HFFc6 (cell line): ENCODE measurements at places on chromosomes 2 and 18.

DNA sequence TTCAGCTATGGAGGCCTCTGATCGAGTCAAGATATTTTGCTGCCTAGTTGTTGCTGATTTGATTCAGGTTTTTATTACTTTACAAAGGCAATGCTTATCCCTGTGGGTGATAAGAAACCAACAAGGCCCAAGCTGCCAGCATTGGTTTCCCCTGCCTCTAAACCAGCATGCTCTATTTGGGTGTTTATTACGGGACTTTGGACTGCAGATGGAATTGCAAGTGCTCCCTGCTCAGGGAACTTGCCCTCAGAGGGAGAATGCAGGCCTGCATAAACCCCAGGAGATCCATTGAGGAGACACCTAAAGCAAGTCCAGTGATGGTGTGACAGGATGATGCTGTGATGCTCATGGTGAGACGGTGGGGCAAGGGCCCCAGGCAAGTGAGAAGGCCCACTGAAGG is 172.1 kb downstream of the VAPA start:
- no peak for DNase-seq

DNA sequence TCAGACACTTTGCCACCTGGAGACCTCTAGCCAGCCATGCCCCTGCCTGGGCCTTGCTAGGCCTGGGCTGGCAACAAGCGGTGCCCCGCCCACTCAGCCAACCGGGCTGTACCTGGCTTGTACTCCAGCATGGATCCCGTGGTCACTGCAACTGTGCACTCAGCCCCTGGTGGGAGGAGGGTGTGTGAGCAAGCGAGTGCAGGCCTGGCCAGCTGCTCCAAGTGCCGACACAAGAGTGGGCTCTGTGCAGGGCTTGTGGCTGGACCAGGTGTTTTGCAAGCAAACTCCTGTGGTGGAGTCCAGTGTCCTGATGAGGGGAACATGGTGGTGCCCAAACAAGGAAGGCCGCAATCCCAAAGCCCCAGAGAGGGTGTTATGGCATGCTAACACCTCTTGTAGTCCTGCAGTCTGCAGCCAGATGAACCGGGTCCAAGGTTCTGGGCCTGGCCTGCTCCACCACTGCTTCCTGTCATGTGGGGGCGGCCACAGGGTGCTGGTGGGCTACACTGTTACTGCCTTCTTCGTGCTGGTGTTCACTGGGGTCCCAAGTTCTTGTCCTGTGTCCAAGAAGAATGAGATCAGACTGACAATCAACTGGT is 60.1 kb upstream of the CD28 start:
- DNase-seq, result no peak

- no peak for DNase-seq
Observed at GRCh38 chr2:226600184-226600583, 199.4 kb downstream of the IRS1 start.

- no peak for DNase-seq
Observed at GRCh38 chr2:1863386-1863785, 119.1 kb upstream of the PXDN start.

- DNase-seq, result no peak
Observed at GRCh38 chr2:12212841-12213597, 466.6 kb downstream of the LPIN1 start.

DNA sequence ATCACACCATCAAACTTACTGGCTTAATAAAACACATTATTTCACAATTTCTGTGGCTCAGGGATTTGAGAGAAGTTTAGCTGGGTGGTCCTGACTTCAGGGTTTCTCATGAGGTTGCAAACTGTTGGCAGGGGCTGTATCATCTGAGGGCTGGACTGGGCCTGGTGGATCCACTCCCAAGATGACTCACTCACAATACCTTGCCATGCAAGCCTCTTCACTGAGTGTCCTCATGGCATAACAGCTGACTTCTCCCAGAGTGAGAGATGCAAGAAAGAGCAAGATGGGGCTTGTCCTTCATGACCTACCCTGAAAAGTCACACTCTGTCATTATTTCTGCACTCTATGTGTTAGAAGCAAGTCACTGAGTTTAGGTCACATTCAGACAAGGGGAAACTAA is 73.8 kb downstream of the AQP4 start:
- DNase-seq, result no peak

DNA sequence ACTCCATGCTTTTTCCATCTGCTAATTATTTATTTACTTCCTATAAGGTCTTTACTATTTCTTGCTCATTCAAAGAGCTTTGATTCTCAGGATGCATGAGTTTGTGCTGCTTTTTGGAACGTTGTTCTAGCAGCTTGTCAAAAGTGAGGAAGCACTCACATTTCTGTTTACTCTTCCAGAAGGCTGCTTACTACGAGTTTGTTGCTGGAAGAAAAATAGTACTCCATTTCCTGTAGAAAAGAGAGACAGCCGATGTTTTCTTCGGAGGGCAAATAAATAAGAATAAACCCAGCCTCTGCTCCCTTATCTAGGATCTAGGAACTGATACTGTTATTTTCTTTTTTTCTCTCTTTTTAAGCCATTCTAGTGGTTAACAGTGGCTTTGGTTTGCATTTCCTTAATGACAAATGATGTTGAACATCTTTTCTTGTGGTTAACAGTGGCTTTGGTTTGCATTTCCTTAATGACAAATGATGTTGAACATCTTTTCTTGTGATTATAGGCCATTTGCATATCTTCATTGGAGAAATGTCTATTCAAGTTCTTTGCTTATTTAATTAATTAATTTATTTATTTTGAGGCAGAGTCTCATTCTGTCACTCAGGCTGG is 20.5 kb downstream of the CYP27A1 start:
- no peak for DNase-seq

- peak; percentile 53 for DNase-seq
Observed at GRCh38 chr2:100731535-100731981, 88.4 kb upstream of the NPAS2 start.

GRCh38 chr2:64617631-64618151 is 36.0 kb downstream of the SERTAD2 start:
- DNase-seq, result no peak

- DNase-seq, result no peak
Observed at GRCh38 chr2:12277241-12278034, 439.3 kb upstream of the TRIB2 start.

DNA sequence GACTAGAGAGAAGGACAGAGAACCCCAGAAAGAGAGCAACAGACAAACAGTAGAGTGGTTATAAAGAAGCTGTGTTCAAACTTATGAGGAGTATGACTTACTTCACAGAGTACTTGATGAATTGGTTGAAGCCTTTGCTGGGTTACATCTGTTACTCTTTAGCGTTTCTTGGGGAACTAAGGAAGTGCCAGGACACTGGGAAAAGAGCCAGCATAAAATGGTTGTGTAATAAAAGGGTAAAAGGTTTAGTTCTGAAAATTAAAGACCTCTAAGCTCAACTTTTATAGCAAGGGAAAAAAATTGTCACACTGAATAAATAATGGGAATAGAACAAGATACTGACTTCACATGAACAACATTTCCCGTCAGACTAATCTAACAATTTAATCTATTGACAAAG is 17.0 kb upstream of the STAT4 start:
- DNase-seq, result peak; percentile 76

DNA sequence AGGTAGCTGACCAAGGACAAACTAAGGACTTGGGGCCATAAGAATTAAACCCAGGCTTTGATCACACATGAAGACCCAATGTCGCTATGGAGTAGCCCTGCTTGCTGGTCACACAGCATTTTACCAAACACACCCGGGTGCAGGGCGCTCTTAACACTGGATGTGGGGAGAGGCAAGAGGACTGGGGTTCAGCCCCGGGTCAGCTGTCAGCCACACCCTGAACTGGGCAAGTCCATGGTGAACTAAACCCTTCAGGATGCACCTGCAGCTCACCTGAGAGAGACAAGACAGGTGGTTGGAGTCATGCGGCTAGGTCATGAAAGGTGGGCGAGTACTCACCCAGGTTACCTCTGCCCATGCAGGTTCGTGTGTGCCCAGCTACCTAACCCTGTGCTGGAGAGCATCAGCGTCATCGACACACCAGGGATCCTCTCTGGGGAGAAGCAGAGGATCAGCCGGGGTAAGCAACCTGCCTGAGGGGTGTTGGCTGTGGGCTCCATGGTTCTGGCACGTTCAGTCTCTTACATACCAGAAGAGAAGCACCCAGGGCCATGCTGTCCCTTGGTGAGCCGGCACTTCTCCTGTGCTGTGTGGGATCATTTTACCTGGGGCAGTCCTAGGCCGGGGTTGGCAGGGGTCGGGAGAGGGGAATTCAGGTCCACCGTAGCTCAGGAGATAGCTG is 15.2 kb downstream of the EHD3 start:
- DNase-seq, result no peak

- DNase-seq, result no peak
Observed at GRCh38 chr2:145692971-145693478, 1173.1 kb upstream of the ZEB2 start.

GRCh38 chr2:131584940-131585339 is 57.3 kb downstream of the CCDC74A start:
- no peak for DNase-seq

- DNase-seq, result no peak
Observed at GRCh38 chr2:127389778-127390435, 2.1 kb upstream of the MAP3K2 start.

DNA sequence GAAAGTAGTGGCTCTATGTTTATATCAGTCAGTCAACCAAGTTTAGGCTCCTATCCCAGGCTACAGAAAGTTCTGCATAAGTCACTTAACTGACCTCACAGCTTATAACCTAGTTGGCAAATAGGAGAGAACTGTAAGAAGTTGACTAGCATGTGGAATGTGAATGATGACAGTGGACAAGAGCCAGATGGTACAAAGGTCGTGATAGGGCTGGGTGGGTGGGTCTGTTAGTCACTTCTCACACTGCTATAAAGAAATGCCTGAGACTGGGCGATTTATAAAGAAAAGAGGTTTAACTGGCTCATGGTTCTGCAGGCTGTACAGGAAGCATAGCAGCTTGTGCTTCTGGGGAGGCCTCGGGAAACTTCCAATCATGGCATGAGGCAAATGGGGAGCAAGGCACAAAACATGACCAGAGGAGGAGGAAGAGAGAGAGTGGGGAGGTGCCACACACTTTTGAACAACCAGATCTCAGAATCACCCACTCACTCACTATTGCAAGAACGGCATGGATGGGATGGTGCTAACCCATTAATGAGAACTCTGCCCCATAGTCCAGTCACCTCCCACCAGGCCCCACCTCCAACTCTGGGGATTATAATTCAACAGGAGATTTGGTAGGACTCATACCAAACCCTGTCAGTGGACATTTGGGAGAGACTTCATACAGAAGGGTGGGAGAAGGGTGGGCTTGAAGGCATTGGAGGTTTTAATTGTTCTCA is 68.8 kb downstream of the LTBP1 start:
- peak; percentile 81 for DNase-seq

DNA sequence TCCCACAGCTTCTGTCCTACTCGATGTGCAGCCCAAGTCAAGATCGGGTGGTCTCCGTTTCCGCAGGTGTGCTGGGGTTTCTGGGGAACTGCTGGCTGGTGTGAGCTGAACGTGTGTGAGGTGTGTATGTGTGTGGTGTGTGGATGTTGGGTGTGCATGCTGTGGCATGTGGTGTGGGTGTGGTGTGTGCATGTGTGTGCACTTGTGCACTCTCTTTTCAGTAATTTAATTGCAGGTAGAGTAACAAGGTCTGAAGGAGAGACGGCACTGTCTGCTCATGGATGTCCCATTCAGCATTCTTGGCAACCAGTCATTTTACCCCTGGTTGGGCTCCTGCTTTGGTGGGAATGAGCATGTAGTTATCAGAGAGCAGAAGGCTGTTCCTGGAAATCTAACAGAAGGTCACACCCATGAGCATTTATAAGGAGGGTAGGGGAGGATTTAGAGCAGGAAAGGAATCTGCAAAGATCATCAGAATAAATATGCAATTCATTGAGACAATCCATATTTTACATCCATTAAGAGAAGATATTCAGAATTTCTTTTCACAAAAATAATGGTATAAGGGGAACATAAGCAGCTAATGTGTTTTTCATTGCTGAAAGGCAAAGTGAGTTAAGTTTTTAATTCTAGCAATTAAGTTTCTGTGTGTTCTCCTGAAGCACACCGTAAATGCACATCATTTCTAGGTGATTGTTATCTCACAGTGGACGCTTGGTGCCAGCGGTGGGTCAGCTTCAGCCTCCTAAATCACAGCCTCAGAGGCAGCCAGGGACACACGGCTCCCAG is 60.7 kb downstream of the ADI1 start:
- no peak for DNase-seq

DNA sequence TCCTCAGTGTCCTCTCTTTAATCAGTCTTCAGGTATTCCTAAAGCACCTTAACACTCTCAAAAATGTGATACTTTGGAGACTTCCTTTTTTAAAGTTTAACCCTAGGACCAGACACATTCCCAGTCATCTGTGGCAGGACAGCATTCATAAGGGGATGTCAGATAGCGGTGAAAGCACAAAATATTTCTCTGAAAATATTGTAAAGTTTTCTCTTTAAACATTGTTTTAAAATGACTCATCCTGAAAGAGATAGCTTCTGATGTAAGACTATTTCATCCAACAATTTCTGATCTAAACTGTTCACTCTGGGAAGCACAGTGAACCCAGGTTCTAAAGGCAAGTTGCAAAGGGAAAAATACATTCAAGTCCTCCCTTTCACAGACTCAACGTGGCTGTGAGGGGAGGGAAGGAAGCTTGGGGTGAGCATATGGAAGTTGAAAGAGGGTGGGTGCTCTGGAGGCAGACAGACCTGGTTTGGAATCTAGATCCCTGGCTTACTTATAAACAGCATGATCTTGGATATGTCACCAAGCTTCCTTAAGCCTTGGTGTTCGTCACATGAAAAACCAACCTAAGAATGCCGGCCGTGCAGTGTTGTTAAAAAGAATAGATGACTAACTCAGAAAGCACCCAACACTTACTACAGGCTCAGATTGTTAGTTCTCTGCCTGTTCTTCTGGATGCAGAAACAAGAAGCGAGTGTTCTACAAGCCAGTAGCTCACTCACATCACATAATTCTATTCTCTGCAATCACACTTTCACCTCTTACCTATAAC is 12.1 kb downstream of the GALNT14 start:
- peak; percentile 20 for DNase-seq

DNA sequence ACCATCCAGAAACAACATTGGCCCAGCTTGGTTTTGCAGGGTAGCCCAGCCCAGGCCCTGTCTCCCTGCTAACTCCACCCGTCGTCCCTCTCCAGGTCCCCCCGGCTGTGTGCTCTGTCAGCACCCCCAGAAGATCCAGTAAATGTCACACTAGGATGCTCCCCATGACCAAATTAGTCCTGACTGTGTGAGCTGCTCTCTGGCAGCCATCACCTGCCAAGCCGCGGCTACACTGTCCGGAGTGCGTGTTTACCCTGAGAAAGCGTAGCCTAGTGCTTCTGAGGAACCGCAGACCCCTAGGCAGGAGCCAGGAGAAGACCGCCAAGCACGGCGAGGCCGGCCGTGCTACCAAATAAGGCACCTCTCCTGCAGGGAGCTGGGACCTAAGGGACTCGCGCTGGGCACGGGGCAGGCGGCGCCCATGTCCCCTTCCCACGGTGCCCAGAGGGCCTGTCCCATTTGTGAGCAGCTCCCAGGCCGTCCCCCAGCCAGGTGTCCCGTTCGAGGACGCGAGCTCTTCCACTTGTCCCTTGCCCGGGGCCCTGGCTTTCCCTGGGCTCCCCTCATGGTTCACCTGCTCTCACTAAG is 849.9 kb downstream of the RNF144A start:
- DNase-seq, result no peak

- no peak for DNase-seq
Observed at GRCh38 chr2:30826481-30826880, 19.2 kb upstream of the CAPN13 start.
